H9 (cell line): ENCODE measurements at places on chromosomes 4 and X.
A peak's percentile ranks its signal among the peaks of the same experiment; 100 is the strongest.

DNA sequence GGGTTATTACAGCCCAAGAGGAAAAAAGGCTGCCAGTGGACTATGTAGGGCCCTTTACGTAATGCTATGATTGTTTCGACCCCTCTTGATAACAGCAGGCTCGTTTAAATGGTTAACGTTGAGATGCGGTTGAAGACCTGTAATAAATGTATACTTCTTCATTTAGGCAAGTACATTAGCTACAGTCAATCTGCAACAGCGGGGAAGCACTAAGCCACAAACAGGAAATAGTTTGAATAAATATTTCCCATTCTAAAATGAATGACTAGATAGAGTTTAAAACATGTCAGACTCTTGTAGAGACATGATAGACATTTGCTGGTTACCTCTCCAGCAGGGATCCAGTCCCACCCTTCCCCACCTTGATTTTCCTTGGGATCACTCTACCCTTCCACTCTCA, 38.1 kb upstream of the STIM2 start:
- DNase-seq = no peak

- DNase-seq = peak; percentile 71
Measured at GRCh38 chrX:40922307-40922706, 162.9 kb upstream of the USP9X start.

DNA sequence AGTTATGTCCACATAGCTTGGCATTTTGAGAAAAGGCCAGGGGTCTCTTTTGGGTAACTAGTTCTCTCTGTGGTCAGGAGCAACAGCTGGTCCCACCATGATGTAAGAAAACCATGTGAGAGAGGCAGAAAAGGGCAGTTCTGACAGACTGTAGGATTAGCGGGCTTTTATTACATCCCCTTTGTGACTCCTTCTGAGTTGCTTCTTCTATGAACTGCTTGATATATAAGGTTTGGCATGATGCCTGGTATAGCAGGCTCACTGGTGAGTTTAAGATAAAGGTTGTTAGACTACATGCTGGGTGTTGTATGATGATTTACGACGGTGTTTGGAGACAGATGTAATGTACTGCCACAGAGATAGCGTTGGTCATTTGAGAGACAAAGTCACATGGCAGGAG, 2308.1 kb upstream of the AGA start:
- DNase-seq = no peak

GRCh38 chr4:65624651-65625050, 45.6 kb downstream of the EPHA5 start:
- no peak for DNase-seq

DNA sequence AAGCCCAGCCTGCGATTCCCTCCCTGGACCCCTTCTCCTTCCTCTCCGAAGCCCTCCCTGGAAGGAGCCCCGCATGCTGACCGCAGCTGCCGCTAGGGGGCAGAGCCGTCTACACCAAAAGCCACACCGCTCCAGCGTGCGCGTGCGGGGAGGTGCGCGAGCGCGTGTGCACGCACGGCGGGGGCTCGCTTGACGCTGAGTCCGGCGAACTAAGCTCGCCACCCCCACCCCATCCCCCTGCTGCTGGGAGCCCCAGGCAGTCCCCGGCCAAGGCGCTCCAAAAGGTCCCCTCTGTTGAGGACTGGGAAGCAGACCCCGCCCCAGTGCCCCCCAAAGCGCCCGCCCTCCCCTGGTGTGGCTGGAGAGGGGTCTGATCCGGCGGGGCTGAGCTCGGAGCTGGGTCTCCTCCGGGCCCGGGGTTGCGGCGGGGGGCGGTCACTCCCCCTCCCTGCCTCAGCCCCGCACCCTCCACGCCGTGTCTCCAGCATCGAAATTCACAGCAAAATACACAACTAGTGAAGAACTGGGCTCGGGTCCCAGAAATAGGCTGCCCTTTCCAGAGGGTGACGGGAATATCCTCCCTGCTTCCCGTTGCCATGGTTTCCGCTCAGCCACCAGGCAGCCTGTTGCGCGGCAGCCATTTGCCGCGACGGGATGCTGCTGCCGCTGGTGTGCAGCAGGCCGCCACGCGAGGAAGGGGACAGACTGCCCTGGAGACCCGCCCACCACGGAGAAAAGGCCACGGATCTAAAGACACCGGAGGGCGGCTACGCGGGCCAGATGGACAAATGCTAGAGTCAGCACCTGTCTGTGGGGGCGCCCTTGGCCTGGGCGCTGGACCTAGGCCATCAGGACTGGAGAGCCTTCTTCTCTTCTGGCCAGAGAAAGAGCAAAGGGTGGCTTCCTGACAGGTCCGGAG, 11.2 kb upstream of the CCNQ start:
- DNase-seq = peak; percentile 78

DNA sequence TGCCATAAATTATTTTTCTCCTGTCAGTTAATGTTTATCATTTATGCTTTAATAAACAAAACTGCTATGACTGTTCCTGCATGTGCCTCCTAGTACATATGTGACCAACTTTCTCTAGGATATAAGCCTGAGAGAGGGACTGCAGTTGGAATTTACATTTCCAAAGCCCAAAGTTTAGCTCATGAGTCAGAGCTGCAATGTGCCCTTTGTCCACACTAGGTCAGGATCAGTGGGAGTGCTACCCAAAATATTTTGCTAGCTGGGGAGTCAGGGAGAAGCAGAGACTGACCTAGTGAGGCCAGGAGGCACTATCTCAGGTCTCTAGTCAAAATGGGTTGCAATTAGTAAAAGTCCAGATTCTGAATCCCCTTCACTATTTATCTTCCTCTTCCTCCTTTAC, 92.7 kb downstream of the AR start:
- peak; percentile 28 for DNase-seq

GRCh38 chr4:98092833-98093439, 50.3 kb downstream of the STPG2 start:
- DNase-seq = no peak

DNA sequence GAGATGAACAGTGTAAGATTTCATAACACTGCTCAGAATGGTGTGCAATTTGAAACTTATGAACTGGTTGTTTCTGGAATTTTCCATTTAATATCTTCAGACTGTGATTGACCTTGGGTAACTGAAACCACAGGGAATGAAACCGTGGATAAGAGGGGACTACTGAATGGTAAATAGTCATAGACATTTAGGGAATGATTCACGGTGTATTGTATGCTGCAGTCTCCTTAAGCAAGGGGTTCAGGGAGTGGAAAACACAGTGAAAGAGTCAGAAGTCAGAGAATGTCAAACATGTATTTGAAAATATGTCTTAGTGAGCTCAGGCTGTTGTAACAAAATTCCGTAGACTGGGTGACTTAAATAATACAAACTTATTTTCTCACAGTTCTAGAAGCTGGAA, 398.2 kb upstream of the DIPK2B start:
- DNase-seq = no peak

GRCh38 chrX:3271183-3271833, 75.1 kb downstream of the MXRA5 start:
- DNase-seq = no peak

GRCh38 chr4:145670422-145670821, 9.5 kb upstream of the C4orf51 start:
- no peak for DNase-seq

GRCh38 chr4:44760142-44760898, 34.0 kb upstream of the GNPDA2 start:
- DNase-seq = no peak
